ENCODE measurements at places on chromosomes 7 and 10. TPM values are rescaled to one million over a fixed set of nuclear protein-coding genes. Genes with fewer than 3 reads are reported as not detected.

- peak; percentile 24 for DNase-seq
These were observed 67.4 kb downstream of the PCGF5 start for GRCh38 chr10:91287912-91288311.

- DNase-seq = no peak
These were observed 103.3 kb upstream of the CHST15 start for GRCh38 chr10:124196659-124197058.

DNA sequence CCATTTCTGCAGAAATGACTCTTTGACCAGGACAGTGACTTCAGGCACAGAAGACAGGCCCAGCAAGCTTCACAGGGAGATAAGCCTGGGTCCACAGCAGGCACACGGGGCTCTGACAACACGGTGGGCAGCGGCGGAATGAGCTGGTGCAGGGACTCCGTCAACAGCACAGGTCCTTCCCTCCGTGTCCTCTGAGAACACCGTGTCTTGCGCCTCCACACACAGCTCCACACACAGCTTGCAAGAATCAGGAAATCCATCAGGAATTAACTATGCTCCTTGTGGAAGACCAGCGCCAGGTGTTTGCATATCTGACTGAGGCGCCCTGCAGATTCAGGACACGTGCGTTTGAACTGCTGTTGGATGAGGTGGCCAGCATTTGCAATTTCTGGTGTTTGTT is 39.6 kb downstream of the TCERG1L start:
- no peak for DNase-seq

GRCh38 chr7:31437250-31437865 is 76.5 kb upstream of the ITPRID1 start:
- no peak for DNase-seq

Gene TRUB1
- 4.0 TPM for polyA plus RNA-seq

All from H1 (cell line).